SJCRH30 (cell line): ENCODE measurements at places on chromosomes 13 and 19.

GRCh38 chr19:1163283-1163933 lies 10.7 kb downstream of the SBNO2 start:
- no peak for DNase-seq

DNA sequence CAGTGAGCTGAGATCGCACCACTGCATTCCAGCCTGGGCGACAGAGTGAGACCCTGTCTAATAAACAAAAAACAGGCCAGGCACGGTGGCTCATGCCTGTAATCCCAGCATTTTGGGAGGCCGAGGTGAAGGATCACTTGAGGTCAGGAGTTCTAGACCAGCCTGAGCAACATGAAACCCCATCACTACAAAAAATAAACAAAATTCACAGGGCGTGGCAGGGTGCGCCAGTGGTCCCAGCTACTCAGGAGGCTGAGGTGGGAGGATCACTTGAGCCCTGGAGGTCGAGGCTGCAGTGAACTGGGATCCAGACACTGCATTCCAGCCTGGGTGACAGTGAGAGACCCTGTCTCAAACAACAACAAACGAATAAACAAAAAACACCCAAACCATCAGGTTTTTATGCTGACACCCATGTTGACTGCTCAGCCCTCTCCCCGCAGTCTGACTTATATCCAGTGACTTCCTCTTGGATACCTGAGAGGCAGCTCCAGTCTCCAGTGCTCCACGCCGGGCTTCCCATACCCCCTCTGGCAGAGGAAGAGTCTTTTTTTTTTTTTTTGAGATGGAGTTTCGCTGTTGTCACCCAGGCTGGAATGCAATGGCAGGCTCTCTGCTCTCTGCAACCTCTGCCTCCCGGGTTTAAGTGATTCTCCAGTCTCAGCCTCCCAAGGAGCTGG lies 17.7 kb downstream of the WTIP start:
- no peak for DNase-seq

GRCh38 chr13:50189450-50189849 lies 174.2 kb downstream of the KCNRG start:
- DNase-seq = no peak

DNA sequence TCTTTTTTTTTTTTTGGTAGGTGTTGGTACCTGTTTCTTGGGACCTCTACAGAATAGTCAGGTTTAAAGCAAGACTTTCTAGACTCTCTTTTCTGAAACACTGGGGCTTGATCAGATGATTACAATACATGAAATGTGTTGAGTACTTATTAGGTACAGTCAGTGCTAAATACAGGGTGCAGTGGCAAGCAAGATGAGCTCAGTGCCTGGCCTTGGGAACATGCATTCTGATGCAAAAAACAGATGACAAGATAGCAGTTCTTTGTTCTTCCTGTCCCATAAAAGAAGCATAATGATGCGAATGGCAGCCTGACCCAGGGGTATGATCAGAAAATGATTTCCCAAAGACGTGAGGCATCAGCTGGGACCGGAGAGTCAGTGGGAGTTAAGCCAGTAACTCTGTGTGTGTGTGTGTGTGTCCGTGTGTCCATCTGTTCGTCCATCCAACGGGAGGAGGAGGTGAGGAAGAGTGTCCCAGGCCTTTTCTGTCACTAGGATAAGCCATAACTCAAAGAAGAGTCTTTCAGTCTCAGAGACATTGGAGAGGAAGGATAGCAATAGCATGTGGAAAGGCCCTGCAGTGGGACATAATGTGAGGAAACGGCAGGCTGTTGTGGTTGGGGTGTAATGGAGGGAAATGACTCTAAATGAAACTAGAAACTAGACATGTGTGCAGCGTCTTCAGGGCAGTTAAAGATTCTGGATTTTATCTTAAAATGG lies 32.2 kb downstream of the SLAIN1 start:
- DNase-seq = no peak

- no peak for DNase-seq
These were observed 7.2 kb upstream of the TUBB4A start for GRCh38 chr19:6509118-6509971.

DNA sequence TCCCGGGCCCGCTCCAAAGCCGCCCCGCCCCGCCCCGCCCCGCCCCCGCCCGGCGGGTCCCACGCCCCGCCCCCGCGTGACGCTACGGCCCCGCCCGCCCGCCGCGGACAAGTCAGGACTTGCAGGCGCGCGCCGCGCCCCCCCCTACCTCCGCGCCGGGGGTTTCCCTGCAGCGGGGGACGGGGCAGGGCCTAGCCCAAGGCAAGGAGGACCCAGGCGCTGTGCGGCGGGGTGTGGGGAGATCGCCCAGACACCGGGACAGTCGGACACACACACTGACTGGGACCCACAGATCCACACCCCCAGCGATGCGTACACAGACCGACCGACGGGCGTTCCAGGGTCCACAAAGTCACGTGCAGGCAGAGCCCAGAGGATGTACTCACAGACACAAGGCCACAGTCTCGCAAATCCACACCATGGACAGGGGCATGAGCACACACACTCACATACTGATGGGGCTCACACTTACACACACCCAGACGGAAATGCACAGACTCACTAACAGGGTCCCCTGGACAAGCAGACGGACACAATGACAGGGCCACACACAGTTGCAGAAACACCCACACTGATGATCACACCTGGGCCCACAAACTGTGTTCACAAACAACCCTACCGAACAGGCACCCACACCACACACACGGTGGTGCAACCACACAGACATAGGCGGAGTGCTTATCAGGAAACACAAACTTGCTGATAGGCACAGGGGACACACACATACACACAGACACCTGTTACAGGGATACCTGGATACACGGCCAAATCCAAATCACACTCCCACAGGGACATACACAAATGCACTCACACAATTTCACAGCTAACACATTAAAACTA lies 436 bp upstream of the BBC3 start:
- DNase-seq = peak; percentile 79

- no peak for DNase-seq
These were observed 67.0 kb upstream of the SERP2 start for GRCh38 chr13:44306371-44307192.

GRCh38 chr19:50290011-50290410 lies 39.2 kb downstream of the KCNC3 start:
- peak; percentile 17 for DNase-seq

DNA sequence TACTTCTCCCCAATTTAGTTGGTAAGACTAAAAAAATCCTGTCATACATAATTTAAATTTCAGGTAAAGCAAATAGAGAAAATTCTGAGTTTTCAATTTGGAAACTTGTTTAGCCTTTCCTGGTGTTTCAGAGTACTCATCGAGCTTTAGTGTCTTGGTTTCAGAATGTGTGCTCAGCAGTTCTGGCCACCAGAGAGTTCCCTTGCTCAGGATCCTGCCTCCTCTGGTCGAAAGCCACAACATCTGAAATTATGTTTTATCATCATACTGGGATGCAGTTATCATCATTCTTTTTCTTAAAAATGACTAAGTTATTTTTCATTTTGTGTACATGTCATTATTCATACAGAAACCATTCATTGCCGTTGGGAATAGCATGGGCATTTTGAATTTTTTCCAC lies 263.2 kb upstream of the SPRY2 start:
- DNase-seq = no peak

GRCh38 chr13:68748038-68748437 lies 1359.6 kb upstream of the ATXN8OS start:
- no peak for DNase-seq

DNA sequence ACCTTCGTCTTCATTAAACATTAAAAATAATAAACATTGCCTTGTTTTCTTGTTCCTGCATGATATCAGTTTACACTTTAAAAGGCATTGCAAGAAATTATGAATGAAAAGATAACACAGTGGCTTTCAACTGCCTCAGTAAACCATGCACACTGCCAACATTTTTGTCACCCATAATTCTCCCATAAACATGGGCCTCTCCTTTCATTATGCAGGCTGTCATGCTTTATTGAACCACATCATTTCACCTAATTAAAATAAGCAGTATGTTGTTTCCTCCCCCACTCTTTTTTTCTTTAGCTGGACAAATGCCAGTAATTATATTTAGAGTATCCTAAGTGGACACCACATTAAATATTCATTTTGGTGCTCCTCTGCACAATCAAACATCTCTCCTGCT lies 1566.5 kb upstream of the SLC10A2 start:
- peak; percentile 35 for DNase-seq

- DNase-seq = no peak
These were observed 34.8 kb downstream of the FOXO1 start for GRCh38 chr13:40631605-40632004.

DNA sequence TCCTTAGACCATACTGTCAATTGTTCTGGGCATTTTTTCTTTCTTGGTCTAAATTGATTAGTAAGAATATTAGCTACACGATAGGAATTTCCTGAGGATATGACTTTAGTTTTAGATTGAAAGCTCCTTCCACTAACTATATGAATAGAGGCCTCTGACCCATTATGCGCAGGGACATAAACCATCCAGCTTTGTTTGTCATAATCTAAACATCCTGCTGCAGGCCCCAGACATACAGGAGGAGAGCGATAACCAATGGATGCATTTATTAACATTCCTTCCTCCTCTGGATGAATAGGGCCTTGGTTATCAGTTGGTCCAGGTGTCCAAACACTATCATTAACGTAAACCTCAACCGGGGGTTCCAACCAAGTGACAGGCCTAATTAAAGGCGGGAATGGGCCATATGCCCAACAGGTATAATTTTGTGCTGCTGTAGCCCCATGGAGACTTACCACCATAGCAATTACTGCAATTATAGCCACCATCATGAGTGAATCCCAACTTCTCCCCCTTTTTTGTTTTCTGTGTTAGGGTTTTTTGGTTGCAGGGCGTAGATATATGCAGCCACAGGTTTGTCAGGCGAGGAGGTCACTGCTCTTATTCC lies 32.6 kb downstream of the CLEC4M start:
- DNase-seq = no peak

DNA sequence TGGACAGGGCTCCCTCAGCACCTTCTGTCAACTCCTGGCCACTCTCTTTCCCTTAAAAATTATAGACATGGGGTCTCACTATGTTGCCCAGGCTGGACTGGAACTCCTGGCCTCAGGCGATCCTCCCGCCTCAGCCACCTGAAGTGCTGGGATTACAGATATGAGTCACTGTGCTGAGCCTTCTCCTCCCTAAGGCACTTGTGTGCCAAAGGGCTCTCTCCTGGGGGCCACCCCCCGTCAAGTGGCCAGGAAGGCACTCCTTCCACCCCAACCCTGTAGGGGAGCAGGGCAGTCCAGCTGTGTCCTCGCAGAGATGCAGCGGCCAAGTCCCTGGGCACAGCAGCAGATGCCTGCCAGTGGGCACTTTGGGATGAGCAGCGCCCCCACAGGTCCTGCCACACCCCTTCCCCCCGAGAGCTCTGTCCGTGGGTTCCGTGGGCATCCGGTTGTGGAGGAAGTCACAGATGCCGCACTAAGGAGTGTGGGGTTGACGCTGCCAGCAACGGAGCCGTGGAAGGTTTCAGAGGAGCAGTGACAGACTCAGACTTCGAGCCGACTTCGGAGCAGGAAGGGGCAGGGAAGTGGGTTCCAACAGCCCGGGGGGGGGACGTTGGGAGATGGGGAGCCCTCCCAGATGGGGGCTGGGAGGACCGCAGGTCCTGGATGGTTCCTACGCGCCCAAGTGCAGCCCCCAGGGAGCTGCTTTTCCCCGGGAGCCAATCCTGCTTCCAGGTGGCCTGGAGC lies 3.3 kb upstream of the UQCR11 start:
- no peak for DNase-seq

DNA sequence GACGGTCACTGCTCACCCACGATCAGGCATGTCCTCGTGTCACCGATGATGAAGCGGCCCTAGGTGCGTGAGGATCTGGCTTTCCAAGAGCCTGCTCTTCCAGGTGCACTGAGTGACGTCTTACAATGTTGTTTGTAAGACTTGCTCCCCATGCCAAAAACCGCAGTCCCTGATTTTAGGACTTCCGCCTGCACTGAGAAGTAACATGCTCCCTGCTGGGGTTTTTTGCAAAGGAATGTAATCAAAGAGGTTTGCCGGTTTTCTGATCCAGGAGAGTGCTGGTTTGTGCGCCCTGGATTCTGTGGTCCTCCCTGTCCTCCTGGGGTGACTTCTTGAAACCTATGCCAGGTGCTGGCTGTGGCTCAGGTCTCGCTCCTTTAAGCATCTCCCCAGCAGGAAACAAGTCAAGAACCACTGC lies 38.8 kb downstream of the MYO9B start:
- DNase-seq = no peak

GRCh38 chr19:46347985-46348384 lies 1.1 kb downstream of the PPP5C start:
- DNase-seq = no peak

GRCh38 chr19:1567116-1567847 lies 843 bp downstream of the MEX3D start:
- no peak for DNase-seq

DNA sequence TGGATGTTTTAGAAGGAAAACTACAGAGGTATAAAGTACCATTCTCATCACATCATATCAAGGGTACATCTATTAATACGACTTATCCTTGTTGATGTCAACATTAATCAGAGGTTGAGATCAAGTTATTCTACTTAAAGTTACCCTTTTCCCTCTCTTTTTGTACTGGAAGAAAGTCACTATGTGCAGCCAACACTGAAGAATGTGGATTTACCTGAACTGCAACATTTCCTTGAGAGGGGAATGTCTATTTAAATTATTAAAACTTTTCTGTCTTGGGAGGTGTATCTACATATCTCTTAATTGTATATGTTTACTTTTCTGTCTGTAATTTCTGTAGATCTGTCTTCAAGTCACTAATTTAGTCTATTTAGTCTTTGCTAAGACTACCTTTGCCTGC lies 2.5 kb upstream of the FBXL3 start:
- DNase-seq = no peak

DNA sequence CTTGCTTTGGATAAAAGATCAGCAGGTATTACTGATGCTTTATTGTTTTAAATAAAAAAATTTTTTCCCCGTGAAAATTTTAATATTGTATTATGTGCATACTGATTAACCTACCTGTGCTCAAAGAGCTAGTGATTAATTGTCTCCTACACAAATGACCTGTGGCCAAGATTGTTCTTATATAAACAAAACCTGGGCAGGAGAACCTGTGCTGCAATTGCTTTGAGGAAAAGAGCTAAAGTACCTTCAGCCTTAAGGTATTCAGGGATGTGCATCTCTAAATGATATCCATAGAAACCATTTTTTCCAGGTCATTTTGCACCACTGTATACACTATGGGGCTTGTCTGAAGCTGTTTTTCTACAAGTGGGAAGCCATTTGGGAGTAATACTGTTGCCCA lies 1.2 kb downstream of the FRY start:
- no peak for DNase-seq

DNA sequence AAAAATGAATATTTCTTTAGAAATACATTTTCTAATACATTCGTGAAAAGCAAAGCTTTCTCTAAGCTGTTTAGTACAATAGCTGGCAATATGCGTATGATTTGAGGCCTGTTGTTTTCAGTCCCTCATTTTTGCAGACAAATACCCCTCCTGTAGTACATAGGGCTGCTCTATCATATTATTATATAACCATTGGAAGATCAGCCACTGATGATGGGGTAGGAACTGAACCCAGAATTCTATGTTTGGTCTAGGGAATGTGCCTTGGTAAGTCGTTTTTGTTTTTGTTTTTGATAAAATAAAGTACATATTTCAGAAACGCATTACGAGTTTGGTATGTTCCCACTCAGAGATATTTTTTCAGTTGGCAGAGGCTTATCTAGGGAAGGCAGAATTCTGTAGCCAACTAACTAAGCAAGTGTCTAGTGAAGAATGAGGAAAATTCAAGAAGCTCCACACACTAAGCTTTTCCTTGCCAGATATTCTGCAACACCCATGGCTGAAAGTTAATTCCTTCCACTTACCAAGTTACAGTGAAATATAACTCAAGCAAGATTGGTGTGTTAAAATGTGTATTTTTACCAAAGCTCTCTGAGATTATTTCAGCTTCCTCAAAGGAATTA lies 656.9 kb upstream of the MIR17HG start:
- DNase-seq = no peak

- DNase-seq = no peak
These were observed 54.8 kb upstream of the HMGB1 start for GRCh38 chr13:30520571-30520970.
